ENCODE measurements at places on chromosomes 3 and 15.

DNA sequence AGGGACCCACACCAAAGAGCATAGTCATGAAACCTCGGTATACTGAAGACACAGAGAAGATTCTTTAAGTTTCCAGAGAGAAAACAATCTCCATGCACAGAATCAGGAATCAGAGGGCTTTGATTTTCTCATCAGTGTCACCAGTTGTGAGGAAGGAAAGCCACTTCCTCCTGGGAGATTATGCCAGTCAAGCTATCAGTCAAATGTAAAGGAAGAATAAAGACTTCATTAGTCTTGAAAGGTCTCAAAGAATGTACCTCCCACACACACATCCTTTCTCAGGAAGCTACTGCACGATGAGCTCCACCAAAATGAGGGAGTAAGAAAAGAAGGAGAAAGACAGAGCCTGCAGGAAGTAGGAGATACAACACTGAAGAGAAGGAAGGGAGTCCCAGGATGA lies 486.3 kb downstream of the SHQ1 start:
- no peak for DNase-seq

DNA sequence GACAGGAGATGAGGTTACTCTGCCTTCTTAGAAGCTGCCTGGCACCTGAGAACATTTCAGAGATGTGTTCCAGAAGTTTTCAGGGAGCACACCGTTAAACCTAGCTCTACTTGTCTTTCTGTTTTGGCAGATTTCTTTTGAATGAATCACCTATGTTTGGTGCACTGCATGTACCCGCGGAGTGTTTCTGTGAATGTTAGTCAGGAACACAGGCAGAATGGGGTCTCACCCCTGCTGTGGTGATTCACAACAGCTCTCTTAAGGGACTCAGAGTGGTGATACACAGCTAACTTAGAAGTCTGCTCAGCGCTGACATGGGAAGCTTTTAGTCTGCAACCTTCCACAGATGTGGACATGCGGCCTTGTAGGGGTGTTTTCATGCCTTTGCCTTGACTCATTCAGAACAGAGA lies 24.0 kb downstream of the TSEN2 start:
- DNase-seq, result no peak

DNA sequence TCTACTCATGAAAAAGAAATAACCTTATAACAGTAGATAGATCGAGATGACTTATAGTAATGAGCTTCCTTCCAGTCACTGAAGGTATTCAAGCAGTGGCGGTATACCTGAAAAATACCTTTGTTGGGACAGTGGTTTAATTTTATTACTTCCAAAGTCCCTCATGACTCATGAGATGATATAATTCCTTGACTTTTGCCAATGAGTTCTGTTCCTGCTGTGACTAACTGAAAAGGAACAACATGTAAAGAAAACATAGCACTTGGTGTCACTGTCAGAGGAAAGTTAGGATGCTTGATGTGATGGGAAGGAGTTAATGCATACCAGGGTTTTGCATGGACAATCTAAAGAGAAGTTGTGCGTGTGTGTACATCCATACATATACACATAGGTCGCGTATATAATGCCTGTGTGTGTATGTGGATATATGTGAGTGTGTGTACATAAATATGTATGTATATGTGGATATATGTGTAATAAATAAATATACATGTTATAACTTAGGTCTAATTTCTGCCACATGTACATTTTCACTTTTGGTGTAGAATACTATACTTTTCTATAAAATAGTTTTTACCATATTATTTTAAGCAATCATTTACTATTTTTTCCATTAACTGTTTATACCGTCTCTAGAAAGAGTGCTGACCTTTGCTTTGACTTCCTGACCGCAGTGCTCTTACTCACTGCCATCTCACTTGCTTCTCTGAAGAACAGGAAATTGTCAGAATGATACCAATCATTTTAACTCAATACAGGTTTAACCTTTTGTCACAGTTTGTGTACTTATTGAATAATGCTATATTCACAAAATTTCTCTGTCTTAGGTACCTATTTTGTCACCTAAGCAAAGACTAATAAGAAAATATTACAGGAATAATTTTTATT lies 12.6 kb upstream of the PAK2 start:
- DNase-seq, result no peak

- DNase-seq, result no peak
Observed at GRCh38 chr3:146969356-146969755, 364.2 kb upstream of the PLSCR5 start.

DNA sequence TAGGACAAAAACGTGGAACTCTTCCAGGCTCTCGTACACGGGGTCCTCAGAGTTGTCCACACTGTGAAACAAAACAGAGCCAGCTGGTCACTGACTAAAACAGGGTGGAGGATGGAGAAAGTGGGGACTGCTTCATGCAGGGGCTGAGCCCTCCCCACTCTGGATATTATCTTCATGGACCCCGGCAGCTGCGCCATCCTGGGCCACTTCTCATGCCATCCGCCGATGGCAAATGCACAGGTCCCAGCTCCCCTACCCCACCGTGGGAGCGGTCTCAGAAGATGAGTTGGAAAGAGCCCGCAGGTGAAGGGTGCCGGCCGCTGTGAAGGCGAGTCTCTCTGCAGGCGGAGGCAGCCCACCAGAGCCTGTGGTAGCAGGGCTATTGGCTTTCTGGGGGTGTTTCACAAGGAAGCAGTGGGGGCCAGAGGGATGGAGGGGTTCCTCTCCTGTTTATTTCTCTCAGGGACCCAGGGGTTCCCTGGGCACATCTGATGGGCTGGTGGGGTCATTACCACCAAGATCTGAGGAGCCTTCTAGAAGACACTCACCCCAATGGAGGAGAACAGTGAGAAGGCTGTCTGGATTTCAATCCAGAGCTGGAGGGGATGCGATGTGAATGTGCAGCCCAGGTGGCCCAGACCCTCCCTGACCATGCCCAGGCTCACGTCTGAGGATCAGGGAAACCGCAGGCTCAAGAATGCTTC lies 177.3 kb downstream of the KLF13 start:
- no peak for DNase-seq

- no peak for DNase-seq
Observed at GRCh38 chr3:138673641-138674530, 65.3 kb downstream of the FAIM start.

GRCh38 chr3:24498796-24499195 lies 4.1 kb upstream of the THRB start:
- no peak for DNase-seq

GRCh38 chr3:43726521-43726920 lies 35.8 kb downstream of the ABHD5 start:
- no peak for DNase-seq

DNA sequence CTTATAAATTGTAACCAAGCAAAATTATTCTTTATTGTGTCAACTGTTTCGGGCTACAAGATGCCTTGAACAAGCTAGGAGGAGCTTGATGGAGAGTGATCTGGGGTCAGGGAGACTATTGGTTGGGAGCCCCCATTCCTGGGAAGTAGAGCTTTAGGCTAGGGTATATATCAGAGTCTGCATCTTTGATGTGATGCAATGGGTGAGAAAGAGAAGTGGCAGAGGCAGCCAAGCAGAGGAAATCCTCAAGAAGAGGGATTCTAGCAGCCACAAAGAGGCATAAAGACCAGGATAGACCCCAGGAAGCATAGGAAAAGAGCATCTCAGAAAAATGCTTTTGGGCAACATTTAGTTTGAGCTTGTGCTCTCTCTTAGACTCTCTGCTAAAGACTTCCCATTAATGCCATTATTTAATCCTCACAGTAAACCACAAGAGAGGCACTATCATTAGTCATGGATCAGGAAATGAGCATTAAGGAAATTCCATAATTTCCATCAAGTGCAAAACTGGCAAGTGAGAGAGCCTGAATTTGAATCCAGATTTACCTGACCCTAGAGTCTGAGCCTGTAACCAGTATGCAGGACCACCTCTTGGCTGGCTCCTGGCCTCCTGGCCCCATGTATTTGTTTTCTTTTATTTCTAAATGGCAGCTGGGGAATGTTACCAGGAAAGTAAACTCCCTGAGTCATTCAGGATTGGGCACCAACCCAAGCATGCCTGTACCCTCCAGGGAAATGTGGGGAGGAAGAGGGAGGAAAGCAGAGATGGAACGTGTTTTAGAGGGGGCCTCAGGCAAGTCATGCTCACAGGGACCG lies 118.7 kb downstream of the RPL22L1 start:
- no peak for DNase-seq

- DNase-seq, result no peak
Observed at GRCh38 chr3:6518709-6519345, 342.1 kb upstream of the GRM7 start.

DNA sequence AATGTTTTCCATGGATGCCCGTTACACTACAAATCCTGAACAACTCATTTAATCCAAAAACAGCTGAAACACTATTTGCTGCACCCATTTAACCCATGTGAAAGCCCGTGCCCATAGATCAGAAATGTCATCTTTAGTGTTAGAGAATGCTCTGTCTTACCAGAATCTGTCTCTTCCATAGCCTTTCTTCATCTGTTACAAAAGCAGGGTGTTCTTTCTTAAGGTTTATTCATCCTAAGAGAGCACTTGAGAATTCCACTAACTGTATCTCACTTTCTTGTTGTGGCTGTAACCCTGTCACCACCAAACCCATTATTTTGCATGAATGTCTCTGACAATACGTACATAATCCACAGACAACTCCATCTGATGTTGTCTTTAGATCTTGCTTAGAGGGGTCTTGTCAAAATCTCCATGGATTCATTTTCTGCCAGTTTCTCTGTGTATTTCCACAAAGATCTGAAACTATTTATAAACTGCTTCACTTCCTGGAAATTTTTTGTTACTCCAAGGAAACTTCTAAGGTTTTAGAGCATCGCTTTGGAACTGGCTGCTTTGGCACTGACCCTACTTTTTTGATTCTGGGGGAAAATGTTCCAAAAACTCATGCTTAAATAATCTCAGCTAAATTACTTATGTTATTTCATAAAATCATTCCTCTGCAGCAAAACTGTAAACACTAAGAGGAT lies 167.8 kb upstream of the CCDC54 start:
- no peak for DNase-seq

GRCh38 chr3:55894605-55895004 lies 407.5 kb upstream of the WNT5A start:
- no peak for DNase-seq

GRCh38 chr3:38318766-38319671 lies 27.6 kb upstream of the XYLB start:
- no peak for DNase-seq

DNA sequence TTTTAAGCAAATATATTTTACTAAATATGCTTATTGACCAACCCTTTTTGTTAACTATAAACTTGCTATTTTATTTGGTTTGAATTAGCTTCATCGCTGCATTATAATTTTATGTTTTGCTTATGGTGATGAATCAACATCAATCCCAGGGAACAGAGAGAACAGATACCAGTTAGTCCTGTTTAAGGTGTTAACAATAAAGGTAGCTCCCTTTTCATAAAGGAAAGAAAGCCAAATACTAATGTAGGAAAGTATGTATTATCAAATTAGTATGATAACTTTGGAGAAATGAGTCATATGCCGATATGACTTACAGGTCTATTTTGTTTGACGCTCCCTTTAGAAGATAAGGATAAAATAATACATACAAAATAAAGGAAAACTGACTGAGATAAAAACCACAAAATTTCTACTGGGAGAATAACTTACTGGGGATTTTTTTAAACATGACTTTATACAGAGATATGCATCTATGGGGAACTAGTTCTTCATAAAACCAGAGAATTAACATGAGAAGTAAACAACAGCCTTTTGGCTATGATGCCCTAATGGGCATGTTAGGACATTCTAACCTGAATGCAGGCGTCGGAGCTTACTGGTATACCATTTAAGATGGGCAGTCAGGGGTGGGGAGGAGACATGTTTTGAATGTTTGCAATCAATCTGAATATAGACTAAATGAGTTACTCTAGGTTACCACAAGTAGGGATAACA lies 4.5 kb downstream of the OR5K2 start:
- no peak for DNase-seq

DNA sequence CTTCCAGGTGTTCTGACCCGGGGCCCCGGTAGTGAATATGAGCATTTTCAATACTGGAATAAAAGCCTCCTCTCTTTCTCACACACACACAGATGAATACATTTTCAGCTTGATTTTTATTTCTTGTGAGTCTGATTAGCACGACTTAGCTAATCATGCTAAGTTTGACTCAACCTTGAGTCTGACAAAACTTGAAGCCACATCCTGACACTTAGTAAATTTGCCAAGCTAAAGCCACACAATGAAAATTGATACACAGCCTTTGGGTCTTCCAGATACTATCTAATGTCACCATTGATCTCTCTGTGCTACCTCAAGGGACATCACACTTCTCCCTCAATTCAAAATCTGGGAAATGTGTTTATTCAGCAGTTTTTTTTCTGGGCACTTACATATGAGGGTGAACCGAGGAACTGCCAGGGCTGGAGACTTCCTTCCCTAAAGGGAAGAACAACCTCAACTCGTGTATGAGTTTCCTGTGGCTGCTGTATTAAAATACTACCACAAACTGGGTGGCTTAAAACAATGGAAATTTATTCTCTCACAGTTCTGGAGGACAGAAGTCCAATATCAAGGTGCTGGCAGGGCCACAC lies 18.6 kb downstream of the TMEM266 start:
- DNase-seq, result no peak

GRCh38 chr15:101042320-101042719 lies 123.2 kb downstream of the LRRK1 start:
- no peak for DNase-seq

GRCh38 chr3:171225165-171225564 lies 198.6 kb upstream of the SLC2A2 start:
- no peak for DNase-seq

DNA sequence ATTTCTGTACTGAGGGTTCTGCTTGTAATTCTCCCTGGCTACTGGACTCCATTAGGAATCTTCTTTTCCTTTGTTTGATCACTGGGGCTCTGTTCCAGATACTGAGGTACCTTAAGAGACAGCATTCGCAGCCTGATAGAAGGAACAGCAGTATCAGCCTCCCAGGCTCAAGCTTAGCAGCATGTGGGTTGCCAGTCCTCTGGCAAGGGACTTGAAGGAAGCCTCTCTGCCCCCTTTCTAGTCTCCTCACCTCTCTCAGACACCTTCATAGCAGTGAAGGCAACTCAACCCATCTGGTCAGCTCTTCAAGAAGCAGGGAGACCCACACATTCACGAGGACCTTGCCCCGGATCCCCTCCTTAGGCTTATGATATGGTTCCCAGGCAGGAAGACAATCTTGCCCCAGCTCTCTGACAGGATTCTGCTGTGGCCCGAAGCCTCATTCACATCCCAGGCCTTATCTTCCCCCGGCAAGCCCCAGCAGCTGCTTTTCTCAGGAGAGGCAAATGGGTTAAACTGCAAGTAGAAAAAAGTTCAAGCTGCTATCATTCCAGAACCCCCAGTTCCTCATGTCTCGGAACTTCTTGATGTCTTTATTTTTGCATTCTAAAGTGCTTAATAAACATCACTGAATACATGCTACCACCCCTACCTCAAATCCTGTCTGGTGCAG lies 153.1 kb downstream of the LIPC start:
- DNase-seq, result no peak

- no peak for DNase-seq
Observed at GRCh38 chr3:59538753-59539432, 489.1 kb upstream of the CFAP20DC start.

GRCh38 chr3:106877627-106878026 lies 499.6 kb upstream of the CCDC54 start:
- no peak for DNase-seq

Measured in activated gamma-delta T cell treated with Interleukin-2 at 50 U/mL for 16 hours (primary cell).